ENCODE measurements at places on chromosomes 13 and 19.

GRCh38 chr19:18668252-18668631, 15.2 kb upstream of the CRTC1 start:
- no peak for DNase-seq

DNA sequence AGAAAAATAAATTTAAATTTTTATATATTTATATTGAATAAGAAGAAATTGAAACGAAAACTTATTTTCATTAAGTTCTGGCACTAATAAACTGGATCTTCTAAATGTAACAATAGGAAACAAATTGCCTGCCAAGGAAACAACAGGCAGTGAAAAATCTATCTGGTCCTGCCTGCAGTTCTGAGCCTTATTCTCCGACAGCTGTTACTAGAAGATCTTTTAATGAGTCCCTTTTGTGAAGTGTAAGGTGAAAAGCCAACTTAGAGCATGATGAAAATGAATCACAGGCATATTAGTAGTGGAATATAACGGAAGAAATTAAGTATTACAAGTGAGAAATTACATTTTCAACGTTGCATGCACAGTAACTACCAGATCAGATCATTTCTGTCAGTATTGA, 1002.7 kb upstream of the PCDH20 start:
- DNase-seq = no peak

DNA sequence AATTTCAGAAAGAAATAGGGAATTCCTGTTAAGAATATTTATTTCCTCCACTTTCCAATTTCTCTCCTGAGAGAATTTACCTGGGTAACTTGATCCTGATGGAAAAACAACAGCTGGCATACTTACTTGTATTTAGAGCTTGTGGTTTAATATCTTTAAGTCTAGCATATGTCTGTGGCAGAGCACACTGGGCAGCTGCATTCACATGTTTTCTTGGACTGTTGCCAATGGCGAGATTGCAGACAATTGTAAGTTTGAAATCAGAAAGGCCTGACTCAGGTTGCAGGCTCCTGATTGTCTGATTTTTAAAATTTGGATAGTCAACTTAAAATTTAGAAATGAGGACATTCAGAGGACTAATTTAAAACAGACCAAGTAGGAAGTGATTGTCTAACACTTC, 66.9 kb downstream of the NHLRC3 start:
- DNase-seq = no peak

DNA sequence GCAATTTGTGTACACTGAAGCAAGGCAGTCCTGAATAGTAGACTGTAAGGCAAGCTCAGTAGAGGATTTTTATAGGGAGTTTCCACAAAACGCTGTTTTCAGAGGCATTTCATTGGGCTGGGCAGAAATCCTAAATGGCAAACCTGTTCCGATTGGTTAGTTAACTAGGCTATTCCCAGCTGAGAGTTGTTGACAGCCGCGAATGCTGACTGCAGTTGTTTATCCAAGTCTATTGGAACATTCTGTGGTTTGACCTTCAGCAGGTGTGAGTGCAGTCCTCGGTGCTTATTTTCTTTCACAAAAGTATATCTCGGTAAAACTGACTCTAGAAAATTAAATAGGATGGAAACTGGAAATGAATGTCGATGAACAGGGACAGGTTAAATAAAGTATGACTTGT, 45.4 kb downstream of the TPT1 start:
- no peak for DNase-seq

DNA sequence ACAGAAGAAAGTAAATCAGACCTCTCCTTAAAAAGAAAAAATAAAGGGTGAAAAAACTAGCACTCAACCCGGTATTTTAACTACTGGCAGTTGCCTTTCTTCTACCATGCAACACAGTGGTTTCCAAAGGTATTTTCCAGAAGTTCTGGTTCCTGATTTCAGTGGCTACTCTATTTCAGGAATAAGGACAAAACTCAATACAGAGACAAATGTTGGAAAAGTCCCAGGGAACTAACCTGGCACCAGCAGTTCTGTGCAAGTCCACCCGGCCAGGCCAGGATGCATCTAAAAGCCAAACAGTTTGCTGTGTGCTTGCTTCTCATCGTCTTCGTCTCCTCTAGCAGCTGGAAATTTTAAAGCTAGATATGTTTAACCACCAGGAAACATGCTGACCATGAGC, 52.5 kb downstream of the FOXO1 start:
- no peak for DNase-seq

GRCh38 chr19:43618921-43619261, 538 bp downstream of the ZNF428 start:
- DNase-seq = no peak

GRCh38 chr13:52969373-52969772, 59.2 kb upstream of the OLFM4 start:
- peak; percentile 65 for DNase-seq

DNA sequence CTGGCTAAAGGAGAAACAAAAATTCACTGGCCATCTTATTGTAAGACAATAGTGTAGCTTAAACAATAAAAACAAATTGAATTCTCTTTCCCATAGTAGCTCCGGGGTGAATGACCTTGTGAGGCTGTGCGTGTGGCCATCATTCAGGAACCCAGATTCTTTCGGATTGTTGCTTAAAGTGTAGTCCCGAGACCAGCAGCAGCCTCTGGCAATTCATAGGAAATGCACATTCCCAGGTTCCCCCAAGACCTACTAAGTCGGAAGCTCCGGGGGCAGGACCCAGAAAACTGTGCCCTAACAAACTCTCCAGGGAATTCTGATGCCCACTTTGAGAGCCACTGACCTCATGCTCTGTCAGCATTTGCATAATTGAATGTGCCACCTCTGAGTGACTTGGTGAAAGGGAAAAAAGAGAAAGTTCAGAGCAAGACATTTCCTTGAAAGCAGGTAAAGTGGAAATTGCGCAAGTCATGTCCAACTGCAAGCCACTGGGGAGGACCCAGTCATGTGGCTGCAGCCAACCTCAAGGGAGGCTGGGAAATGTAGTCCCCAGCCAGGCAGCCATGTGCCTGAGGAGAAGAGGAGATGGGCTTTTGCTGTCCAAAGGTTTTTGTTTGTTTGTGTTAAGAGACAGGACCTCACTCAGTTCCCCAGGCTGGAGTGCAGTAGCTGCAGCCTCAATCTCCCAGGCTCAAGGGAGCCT, 50.7 kb upstream of the PNMA8B start:
- DNase-seq = no peak

DNA sequence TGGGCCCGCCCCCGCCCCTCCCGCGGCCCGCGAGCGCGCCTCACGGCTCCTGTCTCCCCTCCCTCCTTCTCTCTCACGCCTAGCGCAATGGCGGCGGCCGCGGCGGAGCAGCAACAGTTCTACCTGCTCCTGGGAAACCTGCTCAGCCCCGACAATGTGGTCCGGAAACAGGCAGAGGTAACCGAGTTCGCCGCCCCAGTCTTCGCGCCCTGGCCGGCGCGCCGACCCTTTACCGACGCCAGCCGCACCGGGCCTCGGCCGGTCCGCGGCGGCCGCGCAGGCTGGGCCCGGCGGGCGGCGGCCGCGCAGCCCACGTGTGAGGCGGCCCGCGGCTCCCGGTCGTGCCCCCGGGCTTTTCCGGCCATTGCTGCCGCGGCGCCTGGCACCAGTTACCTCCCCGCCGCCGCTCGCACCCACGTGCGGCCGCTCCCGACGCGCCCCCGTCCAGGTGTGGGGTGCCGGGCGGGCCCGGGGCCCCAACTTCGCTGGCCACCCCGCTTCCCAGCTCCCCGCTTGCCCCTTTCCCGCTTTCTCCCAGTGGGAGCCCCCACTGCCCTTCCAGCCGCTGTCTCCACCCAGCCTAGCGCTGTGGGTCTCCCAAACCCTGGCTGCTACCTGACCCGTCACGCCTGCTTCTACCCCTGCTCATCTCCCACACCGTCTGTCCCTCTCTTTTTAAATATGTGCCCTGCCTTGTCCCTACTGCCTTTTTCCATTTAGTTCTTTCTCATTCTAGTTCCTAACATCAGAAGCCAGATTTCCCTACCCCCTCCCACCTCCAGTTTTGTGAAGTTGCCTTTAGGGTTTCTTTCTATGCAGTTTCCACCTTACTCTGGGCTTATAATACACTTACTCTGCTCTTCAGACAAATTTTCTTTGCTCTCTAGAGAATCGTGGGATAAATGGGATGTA, 23.4 kb downstream of the IPO5 start:
- DNase-seq = peak; percentile 77

GRCh38 chr13:104289400-104289799, 1223.2 kb upstream of the SLC10A2 start:
- DNase-seq = no peak

- no peak for DNase-seq
These were observed 207.2 kb upstream of the SPRY2 start for GRCh38 chr13:80547885-80548825.

- DNase-seq = no peak
These were observed at the start of gene IGFL2 for GRCh38 chr19:46147791-46148288. Gene IGFL2, plus strand, starts transcription at chr19:46148238. Its CDS starts 41 bp downstream, at chr19:46148279.

- DNase-seq = peak; percentile 32
These were observed 278.8 kb downstream of the TSHZ3 start for GRCh38 chr19:31070146-31071065.

DNA sequence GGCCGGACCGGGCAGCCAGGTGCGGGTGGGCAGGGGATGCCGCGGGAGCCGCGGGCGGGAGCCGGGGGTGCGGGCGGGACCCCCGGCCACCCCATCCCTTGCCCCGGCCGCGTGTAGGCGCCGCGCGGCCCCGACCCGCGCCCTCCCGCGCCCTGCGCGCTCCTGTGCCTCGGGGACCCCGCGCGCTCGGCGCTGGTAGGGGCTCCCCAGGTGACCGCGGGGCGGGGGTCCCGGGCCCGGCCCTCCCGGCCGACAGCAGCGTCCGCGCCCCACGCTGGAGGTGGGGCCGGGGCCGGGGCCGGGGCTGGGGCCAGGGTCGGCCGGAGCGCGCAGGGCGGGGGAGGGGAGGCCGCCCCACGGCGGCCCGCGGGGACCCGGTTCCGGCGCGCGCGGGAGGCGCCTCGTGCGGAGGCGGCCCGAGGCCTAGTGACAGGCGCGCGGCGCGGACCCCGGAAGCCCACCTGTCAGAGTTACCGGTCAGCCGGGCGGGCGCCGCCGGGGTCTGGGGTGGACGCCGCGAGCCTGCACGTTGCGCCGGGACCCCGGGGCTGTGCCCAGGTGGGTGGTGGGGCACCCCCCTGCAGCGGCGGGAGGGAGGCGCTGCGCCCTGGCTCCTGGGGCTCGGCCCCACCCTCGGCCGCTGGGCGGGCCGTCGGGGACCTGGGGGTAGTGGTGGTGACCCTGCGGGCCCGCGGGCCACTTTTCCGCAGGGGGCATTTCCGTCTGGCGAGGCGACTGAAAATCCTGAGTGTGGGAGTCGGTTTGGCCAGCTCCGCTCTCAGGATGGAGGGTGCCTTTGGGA, 518 bp downstream of the TFDP1 start:
- DNase-seq = peak; percentile 20

- peak; percentile 80 for DNase-seq
These were observed 3.7 kb downstream of the KASH5 start for GRCh38 chr19:49391581-49392399.

DNA sequence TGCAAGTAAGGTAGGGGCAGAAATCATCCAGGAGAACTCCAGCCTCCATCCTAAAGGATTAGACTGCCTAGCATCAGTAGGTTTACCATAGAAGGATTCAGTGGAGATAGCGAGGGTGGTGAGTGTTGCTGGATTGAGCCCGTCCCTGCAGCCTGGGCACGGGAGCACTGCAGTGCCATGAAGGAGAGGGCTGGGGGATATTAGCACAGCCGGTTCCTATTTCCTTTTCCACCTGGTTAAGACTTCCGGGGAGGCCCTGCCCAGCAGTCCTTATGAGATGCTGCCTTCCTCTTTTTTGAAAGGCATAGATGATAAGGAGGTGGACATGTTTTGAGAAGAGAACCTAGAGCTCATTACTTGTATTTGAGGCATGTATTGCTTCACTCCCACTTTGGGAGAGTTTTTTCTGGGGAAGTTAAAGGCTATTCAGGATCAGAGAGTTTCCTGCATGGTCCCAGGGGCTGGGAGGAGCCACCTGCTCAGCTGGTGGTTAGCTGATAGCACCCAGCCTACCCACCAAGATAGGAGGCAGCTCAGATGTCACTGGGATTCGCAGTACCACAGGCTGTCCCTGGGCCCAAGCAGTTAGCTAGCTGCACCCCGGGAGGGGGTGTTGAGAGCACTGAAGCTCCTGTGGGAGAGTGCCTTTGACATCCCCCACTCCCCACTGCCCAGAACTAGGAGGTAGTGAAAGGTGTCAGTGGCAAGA, 17.2 kb downstream of the ACTN4 start:
- DNase-seq = no peak

DNA sequence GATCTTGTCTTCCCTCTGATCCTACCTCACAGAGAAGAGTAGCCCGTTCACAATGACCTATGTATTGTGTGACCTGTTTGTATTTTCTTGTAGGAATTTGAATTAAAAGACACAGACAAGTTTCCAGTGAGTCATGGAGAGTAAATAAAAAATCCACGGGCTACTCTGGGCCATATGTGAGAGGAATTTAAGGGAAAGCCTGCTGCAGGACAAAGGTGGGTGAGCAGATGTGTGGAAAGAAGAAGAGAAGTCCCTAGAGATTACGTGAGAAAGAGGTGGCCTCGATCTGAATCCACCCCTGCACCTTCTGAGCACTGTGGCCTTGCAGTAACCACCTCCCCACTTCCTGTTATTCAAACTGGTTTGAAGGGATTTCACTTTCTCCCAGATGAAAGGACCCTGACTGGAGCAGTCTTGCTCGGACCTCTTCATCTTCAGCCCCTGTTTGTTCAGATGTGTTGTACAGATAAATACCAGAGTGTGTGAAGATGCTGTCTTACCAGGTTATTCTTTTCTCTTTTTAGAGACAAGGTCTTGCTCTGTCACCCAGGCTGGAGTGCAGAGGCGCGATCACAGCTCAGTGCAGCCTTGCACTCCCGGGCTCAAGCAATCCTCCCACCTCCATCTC, 205.4 kb downstream of the PDS5B start:
- no peak for DNase-seq

DNA sequence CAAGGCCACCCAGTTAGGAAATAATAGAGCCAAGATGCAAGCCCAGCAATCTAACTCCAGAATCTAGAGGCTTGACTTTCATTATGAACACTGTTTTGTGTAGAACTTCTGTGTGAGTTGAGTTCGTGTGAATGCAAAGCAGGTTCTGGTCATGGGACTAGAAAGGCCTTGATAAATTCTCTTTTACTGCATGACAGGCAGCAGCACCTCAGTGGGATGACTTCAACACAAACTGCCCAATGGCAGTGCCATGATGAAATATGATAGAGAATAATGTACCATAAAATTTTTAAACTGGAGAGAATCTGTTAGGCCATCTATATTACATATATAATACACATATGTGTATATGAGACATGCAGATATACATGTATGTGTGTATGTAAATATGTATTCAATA, 214.5 kb downstream of the KLF5 start:
- DNase-seq = no peak

DNA sequence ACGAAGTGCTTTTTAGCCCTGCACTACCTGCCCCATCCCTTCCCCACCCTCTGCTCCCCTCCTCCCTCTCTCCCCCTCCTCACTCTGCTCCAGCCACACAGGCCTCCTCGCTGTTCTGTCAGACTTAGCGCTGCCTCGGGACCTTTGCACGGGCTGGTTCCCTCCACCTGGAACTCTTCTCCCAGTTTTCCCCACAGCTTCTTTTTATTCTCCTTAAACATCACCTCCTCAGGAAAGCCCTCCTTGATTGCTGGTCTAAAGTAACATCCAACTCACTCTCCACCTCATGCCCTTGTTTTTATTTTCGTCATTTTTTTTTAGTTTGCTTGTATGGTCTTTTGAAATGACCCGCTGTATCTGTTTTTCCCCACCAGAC, 19.6 kb upstream of the ZNRF4 start:
- no peak for DNase-seq

Measured in retina (tissue), 1 donor.